ENCODE measurements at places on chromosomes 11 and 22. TPM values are rescaled to one million over a fixed set of nuclear protein-coding genes. Genes with fewer than 3 reads are reported as not detected.

The C22orf23 gene
- polyA plus RNA-seq: 1.6 TPM

The GPR83 gene
- polyA plus RNA-seq: 0.02 TPM

The VSIG2 gene
- 30.4 TPM for polyA plus RNA-seq

The CEP164 gene
- 20.1 TPM for polyA plus RNA-seq

The GRIA4 gene
- polyA plus RNA-seq: not detected

The PLCB3 gene
- 17.1 TPM for polyA plus RNA-seq

The TRPM5 gene
- 0.04 TPM for polyA plus RNA-seq
